AG08395 (cell line): ENCODE measurements at places on chromosomes 5 and 9.

- DNase-seq = peak; percentile 88
Observed at GRCh38 chr9:104872656-104873488, 55.1 kb downstream of the ABCA1 start.

DNA sequence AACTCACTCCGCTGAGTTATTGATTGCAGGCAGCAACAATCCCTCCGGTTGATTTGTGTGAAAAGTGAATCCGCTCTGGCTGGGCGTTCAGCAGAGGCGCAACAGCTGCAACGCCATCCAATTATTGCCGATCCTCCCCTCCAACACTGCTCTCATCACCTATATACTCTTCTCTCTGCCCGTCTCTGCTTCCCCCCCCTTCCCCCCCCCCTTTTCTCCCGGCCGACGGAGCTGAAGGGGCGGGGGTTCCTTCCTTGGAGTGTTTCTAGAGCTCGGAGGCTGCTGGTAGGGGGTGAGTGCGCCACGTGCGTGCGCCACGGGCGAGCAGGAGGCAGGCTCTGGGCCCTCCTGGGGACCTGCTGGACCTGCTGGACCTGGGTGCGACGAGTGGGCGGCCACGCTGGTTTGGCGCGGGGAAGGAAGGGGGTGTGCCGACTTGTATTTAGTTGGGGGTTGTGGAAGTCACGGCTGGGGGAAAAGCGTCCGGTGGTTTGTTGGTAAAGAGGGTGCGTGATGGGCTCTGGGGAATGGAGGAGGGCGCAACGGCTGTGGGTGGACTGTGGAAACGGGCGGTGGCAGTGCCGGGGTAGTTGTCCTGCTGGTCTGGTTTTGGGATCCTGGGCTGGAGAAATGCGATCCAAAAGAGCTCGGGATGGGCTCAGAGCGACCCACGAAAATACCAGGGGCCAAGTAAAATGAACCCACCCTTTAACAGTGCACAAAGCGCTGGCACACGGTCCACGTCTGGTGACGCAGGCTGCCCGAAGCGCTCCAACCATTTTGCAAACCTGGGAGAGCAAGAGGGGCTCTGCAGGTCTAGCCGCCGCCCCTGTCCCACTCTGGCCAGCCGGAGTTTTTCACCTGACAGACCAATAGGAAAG, 6.4 kb upstream of the MEF2C start:
- DNase-seq = peak; percentile 24

DNA sequence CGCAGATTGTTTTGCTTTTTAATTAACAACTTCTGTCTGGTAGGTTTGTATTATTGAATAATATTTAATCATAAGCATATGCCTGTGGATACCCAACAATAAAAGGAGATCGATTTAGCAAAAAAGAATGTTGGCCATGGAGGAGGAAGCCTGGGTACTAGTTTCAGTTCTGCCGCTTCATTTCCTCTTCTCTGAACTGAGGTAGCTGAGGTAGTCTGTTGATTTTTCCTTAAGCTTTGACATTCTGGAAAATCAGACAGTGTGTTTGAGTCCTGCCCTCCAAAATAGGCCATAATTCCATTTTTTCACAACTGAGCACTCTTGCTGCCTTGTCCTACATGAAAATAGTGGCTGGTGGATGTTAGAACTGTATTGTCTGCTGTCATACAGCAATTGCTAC, 6.0 kb upstream of the GPR21 start:
- no peak for DNase-seq

- DNase-seq = no peak
Observed at GRCh38 chr5:58412081-58412480, 47.8 kb downstream of the PLK2 start.

- peak; percentile 50 for DNase-seq
Observed at GRCh38 chr5:79225026-79225425, 10.9 kb upstream of the JMY start.

GRCh38 chr9:136553581-136553980, 7.7 kb upstream of the NOTCH1 start:
- no peak for DNase-seq

GRCh38 chr9:71766663-71767062, 1.6 kb downstream of the CEMIP2 start:
- no peak for DNase-seq

- no peak for DNase-seq
Observed at GRCh38 chr5:78341440-78341839, 19.0 kb upstream of the SCAMP1 start.

DNA sequence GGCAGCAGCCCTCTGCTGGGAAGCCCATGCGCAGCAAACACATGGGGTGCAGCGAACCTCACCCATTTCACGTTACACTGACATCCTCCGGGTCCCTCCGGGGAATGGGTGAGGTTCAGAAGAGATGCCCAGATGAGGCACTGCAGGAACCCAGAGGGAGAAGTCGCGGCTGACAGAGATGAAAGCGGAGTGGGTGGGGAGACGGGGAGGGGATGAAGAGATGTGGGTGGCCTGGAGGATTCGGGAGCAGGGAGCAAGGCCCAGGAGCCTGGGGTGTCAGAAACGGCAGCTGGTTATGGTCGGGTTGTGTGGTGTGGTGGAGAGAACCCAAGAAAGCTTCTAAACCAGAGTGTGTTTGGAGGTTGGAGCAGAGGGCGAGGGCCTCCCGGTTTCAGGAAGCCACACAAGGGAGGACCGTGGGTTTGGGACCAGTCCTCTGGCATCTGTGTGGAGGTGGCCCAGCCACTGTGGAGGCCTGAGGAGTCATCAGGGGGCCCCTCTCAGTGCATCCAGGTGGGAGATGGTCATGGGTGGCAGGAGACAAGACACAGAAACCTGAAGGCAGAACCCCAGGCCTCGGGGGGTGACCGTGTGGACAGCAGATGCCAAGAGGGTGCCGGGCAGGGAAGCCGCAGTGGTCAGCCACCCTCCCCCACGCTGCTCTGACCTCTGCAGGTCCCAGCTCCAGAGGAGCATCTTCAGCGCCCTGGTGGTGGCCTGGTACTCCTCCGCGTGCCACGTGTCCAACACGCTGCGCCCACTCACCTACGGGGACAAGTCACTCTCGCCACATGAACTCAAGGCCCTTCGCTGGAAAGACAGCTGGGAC, 8.6 kb downstream of the UCK1 start:
- DNase-seq = no peak

GRCh38 chr9:120151149-120151548, 428.8 kb downstream of the CDK5RAP2 start:
- no peak for DNase-seq

DNA sequence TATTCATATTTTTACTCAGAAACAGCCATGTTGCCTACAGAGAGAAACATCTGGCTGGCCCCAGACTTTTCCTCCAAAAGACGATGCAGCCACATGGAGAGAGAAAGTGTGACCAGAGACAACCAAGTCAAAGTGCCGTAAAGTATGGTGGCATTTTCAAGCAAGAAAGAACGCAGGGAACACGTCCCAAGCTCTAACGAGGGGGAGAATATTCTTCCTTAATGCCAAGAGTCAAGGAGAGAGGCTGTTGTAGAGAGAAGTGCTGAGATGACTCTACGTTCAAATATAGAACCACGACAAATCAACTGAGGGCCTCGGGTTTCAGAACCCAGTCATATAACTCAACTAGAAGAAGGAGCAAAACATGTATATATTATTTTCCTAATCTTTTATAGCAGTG, 55.9 kb downstream of the FNBP1 start:
- no peak for DNase-seq

- no peak for DNase-seq
Observed at GRCh38 chr9:101307051-101307450, 77.8 kb downstream of the BAAT start.

GRCh38 chr5:142400415-142400814, 75.6 kb upstream of the SPRY4 start:
- DNase-seq = no peak

DNA sequence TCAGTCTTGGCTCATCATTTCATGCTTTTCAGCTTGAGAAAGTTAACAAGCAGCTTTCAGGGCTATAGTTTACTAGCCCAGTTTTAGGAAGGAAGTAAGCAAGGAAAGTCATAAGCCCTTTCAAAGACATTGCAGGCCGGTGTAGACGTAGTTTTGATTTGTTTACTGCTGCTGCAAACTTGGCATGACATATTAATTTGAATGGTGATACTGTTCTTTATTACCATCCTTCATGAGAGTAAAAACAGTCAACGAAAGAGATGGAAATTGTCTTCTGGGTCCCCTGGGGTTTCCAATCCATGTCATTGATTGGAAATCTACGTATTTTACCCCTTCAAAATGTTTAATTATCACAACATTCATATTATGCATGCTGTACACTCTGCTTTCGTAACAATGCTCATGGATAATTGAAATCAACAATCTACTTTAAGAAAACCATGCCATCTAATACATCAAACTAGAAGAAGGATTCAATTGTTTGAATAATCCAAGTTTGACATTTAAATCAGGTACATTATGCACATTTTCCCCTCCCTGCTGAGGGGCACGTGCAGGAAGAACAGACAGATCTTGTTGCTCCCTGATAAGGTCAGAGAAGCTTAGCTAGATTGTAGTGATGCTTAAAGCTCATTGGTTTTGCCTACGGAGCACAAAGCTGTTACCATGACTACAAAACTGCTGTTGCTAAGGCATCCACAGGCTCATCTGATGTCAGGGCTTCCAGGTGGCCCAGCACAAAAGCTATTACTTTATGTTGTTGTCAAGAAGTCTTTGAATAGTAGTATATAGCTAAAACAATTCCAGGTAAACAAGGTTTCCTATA, 139.9 kb upstream of the PRLR start:
- no peak for DNase-seq

DNA sequence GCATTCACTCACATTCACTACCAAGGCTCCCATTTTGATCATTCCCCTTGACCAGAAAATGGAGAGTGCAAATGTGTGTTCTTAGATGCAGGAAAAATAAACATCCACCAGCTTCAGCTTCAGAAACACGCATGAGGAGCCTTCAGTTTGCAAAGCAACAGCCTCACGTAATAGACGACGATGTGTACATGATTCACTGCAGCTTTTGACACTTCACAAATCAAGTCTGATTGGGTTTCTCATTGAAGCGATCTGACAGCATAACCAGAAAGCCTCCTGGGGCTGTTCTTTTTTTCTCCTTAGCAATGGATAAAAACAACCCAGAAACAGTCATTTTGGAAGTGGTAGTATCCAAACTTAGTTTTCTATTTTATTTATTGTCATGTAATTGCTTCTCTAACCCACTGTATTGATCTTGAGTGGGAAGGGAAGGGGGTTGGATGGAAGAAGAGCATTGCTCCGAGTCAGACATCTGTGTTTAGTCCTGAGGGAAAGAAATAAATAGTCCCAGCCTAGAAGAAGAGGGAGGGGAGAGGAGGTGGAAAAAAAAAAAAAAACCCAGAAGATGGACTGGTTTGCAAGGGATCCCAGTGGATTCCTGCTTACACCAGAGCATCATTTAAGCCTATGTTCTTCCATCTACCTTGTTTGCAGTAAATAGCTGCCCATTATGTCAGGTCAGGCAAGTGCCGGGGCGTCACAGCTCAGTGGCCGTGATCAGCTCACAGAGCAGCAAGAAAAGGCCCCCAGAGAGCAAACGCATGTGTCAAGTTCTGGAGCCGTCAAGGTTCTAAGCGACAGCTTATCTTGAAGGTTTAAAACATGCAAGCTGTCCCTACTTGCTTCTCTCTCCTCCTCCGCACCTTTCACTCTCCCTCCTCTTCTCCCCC, 190.2 kb upstream of the SNX2 start:
- no peak for DNase-seq

- DNase-seq = no peak
Observed at GRCh38 chr5:175621971-175622370, 35.9 kb upstream of the HRH2 start.

GRCh38 chr9:133635098-133635497, 1.1 kb upstream of the DBH start:
- DNase-seq = no peak

- DNase-seq = no peak
Observed at GRCh38 chr5:66518052-66518451, 78.1 kb upstream of the MAST4 start.

DNA sequence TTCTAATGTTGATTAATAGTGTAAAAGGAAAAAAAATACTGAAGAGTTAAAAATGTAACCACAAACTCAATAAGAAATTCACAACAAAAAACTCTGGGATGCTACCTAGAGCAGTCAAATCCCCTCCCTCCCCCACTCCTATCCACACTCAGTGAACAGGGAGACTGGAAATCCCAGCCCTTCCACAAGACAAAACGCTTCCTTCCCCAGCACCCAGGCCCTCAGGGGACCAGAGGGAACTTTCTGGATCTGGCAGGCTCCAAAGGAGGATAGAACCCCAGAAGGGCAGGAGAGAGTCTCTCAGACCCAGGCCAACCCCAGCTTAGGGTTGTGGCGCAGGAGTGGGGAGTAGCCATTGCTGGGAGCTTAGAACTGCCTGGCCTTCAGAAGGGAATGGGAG, 55.0 kb downstream of the DCP2 start:
- no peak for DNase-seq
